AG10803 (cell line): ENCODE measurements at places on chromosomes 7 and 10.

- no peak for DNase-seq
Observed at GRCh38 chr10:131888186-131888604, 12.6 kb upstream of the PPP2R2D start.

DNA sequence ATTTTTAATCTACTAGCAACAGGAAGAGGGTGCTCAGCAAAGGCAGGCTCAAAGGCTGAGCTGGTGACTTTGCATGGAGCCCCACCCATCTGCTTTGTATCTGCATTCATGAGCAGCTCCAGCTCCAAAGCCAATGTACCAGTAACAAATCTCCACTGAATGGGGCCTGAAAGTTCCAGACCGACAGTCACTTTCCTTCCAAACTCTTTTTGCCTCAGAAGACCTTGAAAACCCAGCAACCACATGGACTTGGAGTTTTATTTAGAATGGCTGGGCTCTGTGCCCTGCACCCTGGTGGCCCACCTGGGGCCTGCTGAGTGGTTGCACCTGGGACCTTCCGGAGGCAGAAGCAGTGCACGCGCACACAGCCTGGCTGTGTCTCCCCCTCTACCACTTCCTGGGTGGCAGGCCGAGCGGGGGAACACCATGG, 195.0 kb upstream of the PLXNA4 start:
- no peak for DNase-seq

- no peak for DNase-seq
Observed at GRCh38 chr10:84811113-84811512, 482.7 kb downstream of the CCSER2 start.

DNA sequence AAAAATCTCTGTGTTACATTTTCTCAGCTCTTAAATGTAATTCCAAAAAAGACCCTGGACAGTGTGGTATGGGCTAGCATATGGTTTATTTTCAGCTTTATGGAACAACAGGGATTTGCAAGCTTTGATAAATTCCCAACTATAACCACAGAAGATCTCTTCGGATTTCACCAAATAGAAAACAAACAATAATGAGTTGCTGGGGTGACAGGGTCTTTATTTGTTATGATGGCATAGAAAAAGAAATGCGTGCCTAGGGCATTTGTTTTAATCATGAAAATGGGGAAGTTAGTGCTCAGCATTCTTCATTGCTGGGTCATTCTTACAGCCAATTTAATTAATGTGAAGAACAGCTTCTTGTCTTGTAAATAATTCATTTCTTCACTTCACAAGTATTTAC, 139.0 kb downstream of the LRRN3 start:
- peak; percentile 81 for DNase-seq

DNA sequence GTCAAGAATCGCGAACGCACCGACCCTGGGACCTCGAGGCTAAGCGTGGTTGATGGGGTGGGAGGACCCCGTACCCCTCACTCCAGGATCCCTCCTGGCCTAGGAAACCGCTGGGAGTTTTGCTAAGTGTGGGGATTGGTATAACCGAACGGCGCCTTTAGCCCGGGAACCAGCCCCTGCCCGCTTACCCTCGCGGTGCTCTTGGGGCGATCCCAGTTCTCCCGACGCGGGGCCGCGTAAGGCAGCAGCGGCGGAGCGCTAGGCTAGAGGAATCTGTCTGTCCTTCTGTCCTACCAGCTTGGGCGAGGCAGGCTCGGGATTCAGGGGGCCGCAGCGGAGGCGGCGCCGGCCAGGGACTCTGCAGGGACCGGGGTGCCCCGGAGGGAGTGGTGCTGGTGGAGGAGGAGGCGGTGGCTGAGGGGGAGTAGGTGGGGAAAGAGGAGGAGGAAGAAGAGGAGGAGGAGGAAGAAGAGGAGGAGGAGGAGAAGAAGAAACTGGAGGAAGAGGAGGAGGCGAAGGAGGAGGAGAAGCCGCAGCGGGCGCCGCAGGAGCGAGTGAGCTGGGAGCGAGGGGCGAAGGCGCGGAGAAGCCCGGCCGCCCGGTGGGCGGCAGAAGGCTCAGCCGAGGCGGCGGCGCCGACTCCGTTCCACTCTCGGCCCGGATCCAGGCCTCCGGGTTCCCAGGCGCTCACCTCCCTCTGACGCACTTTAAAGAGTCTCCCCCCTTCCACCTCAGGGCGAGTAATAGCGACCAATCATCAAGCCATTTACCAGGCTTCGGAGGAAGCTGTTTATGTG, 439 bp upstream of the EMX2 start:
- peak; percentile 99 for DNase-seq

- DNase-seq, result peak; percentile 16
Observed at GRCh38 chr7:29005829-29006228, 47.7 kb upstream of the TRIL start.

DNA sequence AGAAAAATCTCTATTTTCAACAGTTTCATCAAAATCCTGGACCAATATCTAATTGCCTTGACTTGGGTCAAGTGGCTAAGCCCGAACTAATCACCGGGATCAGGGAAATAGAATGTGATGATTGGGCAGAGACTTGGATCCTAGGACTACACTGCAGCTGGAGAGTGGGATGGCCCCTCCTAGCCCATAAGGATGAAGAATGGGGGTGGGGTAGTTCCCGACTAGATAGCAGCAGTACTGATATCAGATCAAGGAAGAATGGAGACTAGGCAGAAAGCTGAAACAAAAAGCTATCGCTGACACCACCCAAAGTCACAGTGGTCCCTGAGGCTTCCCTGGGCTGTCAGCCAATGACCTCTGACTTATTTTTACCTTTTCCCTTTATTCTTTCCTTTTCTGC, 160.4 kb upstream of the PHYHIPL start:
- no peak for DNase-seq

GRCh38 chr10:43904844-43905243, 256.2 kb upstream of the ZNF32 start:
- no peak for DNase-seq

DNA sequence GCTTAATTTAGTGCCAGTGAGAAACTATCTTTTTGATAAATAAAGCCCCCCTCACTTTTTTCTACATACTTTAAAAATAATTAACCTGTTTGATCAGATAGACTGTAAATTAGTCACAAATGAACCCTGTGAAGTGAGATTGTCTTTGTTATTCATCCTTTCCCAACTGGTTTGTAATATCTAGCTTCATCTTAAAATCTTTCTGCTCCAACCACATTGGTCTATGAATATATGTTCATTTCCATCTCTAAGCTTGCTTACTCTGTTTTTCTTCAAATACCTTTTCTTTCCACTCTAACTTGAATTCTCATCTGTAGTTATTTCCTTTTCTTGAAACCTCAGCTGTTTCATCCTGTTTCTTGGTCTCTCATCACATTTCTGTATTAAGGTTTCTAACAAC, 12.1 kb downstream of the MARCHF5 start:
- DNase-seq, result no peak
